ENCODE measurements at places on chromosomes 5 and 9.

GRCh38 chr5:33232731-33233505 is 207.8 kb upstream of the TARS1 start:
- no peak for DNase-seq

DNA sequence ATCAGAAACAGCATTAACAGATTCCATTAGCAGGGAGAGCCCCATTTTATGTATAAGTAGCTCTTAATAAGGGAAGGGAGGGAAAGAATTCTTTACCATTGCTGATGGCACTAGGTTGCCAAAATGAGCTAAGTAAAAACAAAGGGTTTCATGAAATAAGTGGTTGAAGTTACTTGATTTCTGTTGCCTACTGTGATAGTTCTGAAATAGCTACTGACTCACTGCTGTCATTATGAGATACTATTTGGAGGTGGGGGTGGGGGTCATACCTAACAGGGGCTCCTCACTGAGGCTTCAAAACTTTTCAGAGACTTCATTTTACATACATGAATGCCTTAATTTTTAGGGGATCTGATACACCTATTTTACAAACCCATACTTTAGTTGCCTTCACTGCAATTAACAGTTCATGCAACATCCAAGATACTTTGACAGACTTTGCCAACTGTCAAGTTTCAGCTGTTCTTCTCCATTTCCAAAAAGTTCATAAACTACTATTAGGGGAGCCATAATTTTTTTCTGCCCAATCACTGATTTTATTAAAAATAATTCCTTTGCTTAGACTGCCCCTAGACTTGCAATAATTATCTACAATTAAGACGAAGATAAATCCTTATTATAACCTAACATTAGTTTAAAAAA is 4.6 kb downstream of the HOMER1 start:
- DNase-seq, result no peak

GRCh38 chr5:9653811-9654210 is 23.7 kb upstream of the TAS2R1 start:
- DNase-seq, result no peak

DNA sequence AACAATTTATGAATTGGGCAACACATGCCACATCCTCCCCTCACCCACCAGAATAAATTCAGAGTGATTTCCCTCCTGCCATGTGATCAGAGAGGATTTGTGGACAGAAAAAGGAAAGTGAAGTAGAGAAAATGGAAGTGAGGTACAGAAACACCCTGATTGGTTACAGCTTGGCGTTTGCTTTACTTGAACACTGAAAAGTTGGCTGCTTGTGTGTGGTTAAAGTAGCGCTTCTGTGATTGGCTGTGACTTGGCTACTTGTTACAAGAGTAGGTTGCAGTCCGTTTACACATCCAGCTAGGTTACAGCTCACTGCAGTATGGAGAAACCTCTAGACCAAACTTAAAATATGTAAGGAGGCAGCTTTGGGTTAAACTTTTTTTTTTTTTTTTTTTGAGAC is 205.2 kb upstream of the ZNF608 start:
- no peak for DNase-seq

DNA sequence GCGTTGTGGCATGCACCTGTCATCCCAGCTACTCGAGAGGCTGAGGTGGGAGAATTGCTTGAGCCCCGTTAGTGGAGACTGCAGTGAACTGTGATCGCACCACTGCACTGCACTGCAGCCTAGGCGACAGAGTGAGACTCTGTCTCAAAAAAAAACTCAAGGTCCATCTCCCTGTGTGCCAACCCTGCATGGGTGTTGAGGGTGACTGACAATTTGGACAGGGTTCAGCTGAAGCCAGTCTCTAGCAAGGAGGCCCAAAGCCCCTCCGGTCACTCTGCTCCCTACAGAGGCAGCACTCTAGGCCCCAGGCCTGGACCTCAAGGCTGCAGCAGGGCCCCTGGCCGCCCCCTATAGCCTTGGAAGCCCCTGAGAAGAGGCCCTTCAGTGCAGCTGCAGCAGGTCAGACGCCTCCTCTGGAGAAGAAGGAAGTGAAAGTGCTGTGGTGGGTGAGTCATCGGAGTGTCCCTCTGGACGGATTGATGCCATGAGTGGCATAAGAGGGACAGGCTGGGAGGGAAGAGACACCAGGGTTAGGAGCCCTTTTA is 39.2 kb upstream of the NEK6 start:
- DNase-seq, result peak; percentile 26

DNA sequence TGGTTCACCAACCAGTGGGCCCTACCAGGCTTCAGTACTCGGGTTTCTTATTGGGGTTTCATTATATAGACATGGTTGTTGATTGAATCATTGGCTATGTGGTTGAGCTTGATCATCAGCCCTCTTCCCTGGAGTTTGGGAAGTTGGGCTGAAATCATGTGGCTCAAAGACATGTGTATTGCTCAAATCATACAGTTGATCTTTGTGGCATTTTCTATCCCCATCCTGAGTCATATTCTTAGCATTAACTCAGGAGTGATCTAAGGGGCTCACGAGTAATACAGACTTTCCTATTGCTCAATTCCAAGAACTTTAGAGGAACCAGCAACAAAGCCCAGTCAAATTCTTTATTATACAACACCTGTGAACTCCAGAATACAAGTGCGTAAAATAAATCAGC is 66.2 kb downstream of the SMC5 start:
- no peak for DNase-seq

- no peak for DNase-seq
Measured at GRCh38 chr9:114822708-114823107, 16.9 kb upstream of the TNFSF15 start.

GRCh38 chr5:89055015-89055694 is 172.2 kb upstream of the MEF2C start:
- no peak for DNase-seq

GRCh38 chr5:78005021-78005785 is 229.1 kb upstream of the TBCA start:
- no peak for DNase-seq

- DNase-seq, result no peak
Measured at GRCh38 chr5:145948921-145949320, 12.5 kb downstream of the SH3RF2 start.

- no peak for DNase-seq
Measured at GRCh38 chr9:82091610-82092009, 103.0 kb downstream of the SPATA31D1 start.

DNA sequence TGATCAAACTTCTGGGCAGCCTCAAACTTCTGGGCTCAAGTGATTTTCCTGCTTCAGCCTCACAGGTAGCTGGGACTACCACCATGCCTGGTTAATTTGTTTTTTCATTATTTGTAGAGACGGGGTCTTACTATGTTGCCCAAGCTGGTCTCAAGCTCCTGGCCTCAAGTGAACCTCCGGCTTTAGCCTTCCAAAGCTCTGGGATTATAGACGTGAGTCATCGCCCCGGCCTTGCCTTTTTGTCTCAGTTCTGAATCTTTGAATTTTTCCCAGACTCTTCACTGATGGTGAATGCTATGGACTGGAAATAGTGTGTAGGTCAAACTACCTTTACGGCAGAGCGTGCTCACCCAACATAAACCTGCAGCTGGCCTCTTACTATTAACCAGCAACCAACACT is 32.3 kb upstream of the EGFLAM start:
- DNase-seq, result no peak

- no peak for DNase-seq
Measured at GRCh38 chr9:34519321-34520020, 3.3 kb downstream of the ENHO start.

DNA sequence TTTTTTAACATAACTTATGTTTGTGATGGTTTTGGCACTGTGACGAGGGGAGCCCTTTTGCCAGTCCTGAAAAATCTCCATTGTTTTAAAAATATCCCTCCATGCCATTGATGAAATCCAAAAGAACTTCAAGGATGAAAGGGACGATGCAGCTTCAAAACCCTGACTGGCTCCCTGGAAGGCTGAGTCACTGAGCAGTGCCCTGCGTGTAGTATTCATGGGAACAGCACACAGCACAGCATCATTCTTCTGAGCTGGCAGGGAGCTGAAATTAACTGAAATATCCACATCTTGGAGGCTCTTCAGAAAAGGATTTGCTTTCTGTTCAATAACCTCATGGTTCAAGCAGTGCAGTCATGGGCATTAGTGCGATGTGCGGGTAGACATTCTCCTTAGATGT is 29.7 kb downstream of the PDE4D start:
- DNase-seq, result no peak
